Kasumi-1 (cell line): ENCODE measurements at places on chromosomes 2 and 18.

GRCh38 chr18:3130344-3130743, 89.4 kb downstream of the MYOM1 start:
- DNase-seq, result no peak

GRCh38 chr18:43078478-43079092, 36.9 kb downstream of the RIT2 start:
- no peak for DNase-seq

- DNase-seq, result peak; percentile 52
Observed at GRCh38 chr2:159130302-159130701, 156.2 kb downstream of the WDSUB1 start.

DNA sequence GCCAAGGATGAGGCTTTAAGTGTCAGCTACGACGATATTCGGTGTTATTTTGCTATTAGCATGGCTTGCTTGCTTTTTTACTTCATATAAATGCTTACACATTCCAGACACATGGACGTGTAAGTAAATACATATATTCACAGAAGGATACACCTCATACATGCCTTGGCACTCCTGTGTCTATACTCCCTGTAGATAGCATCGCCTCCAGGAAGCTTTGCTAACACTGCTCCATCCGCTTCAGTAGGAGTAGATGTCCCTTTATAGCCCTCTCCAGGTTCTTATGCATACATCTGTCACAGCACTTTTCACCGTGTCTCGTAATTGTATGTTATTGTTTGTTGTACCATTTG, 27.5 kb upstream of the KCTD1 start:
- no peak for DNase-seq

- DNase-seq, result no peak
Observed at GRCh38 chr18:8536922-8537321, 72.3 kb upstream of the RAB12 start.

DNA sequence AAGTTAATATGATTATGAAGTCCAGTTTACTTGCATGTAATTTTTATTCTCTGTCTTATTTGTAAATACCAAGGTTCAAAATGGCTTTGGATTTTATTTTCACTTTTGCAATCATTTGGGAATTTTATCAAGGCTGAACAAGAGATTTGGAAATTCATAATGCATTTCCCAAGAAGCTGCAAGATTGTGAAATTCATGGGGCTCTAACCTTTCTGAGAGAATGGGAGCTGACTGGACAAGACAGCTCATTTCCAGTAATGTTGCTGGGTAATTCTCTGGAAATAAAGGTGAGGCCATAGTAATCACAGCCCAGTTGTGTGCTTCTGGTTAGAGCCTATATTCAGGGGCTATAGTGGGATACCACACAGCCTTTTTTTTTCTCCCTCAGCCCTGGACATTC, 21.5 kb upstream of the NABP1 start:
- no peak for DNase-seq
